ENCODE measurements at places on chromosomes 16 and 17.
A peak's percentile ranks its signal among the peaks of the same experiment; 100 is the strongest.

DNA sequence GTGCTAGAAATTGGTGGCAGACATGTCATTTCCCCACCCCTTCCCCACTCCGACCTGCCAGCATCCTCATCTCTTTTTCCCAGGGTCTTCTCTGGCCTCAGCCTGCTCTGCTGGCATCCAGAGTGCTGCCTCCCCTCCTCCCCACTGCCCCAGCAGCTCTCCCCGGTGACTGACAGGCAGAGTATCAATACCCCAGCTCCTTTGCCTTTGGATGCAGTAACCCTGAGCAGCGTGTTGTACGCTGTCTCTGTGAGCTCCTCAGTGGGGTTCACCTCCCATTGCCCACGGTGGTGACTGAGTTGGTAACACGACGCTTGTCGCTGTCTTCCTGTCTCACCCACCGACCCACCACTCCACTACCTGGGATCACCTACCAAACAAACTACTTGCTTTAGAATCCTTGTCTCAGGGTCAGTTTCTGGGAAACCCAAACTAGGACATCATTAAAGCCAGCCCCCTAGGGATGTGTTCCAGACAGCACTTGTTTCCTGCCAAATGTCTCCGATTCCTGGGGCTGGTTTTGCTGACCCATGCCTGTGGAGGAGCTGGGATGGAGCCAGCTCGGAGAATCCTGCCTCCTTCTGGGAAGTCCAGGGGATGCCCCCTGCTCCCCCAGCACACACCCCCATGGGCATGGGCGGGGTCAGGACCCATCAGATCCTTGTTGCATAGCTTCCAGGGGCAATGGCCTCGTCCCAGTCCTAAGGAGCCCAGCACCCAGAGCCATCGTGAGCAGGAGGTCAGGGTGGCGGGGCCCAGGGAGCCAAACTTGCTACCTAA lies 8.3 kb upstream of the SBK1 start:
- no peak for DNase-seq

DNA sequence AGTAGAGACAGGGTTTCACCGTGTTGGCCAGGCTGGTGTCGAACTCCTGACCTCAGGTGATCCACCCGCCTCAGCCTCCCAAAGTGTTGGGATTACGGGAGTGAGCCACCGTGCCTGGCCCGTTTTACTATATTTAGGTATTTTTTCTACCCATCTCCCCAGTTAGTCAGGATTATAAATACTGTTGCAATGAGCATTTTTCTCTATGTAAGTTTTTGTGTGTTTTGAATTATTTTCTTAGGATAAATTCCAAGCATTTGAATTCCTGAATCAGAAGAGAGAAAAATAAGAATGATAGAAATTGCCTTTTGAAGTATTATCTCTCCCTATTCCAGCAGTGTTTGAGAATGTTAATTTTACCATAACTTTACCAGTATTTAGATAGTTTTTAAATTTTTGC lies 36.6 kb downstream of the KIAA0513 start:
- no peak for DNase-seq

DNA sequence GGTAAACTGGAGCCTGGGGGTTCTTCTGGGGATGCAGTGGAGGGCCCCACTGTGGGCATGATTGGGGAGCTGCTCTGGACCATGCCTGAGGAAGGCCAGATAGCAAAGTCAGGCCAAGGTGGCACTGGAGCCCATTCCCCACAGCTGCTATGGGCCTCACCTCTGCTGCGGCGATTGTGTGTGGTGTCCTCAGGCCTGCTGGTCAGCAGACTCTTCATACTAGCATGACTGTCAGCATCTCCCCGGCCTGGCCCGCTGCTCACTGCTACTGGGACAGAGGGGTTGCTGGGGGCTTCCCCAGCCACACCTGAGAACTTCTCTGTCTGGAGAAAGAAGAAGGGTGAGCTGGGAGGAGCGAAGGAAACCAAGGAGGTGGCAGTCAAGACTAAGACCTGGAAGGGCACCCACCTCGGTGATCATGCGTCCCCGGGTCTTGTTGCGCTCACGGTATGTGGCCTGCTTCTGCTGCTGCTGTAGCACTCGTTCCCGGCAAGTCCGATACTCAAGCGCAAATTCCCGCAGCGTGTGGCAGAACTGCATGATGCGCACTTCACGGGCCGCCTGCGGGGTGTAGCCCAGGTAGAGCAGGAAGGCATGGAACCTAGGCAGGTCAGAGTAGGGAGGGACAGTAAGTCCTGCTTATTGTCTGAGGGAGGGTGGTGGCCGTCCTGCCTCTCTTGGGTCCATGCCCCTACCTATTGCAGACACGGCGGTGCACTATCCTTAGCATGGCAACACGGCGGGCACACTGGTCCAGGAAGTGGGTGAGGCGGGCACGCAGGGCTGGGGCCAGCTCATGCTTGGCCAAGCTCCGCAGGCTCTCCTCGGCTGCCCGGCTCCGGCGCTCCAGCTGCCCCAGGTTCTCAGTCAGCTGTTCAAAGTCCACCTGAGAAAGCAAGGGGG lies 3.2 kb downstream of the TMEM208 start:
- DNase-seq, result no peak

- DNase-seq, result peak; percentile 54
Measured at GRCh38 chr16:67399218-67399733, 6.0 kb upstream of the TPPP3 start.

GRCh38 chr17:67678414-67678813 lies 39.3 kb upstream of the NOL11 start:
- DNase-seq, result no peak

DNA sequence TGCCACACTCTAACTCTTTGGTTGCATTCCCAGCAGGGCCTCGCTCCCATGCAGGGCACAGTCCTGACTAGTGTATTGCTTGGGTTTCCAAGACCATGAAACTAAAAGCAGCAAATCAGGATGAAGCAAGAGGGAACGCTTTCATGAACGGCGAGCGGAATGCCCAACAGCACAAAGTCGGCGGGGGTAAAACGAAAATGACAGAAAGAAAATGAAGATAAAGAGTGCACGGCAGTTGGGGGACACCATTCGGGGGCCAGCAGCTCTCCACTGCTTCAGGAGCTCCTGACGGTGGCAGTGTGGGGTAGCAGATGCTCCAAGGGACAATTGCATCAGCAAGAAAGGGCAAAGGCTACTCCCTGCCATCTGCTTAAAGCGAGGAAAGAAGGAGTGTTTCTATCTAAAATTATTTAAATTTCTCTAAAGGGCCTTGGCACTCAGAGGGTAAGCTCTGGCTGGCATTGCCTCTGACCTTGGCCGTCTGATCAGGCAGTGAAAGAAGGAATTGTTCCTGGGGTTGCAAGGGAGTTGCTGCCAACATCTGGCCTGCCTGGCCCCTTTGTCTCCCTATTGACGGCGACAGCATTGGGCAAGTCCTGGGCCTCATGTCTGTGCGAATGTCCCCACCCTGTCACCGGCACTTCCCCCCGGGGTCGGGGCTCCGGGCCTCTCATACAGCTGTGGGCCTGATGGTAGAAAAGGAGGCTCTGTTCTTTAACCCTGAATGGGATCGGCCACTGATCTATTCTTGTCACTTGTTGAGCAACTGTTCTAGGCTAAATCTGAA lies 138.2 kb downstream of the CMIP start:
- DNase-seq, result no peak

DNA sequence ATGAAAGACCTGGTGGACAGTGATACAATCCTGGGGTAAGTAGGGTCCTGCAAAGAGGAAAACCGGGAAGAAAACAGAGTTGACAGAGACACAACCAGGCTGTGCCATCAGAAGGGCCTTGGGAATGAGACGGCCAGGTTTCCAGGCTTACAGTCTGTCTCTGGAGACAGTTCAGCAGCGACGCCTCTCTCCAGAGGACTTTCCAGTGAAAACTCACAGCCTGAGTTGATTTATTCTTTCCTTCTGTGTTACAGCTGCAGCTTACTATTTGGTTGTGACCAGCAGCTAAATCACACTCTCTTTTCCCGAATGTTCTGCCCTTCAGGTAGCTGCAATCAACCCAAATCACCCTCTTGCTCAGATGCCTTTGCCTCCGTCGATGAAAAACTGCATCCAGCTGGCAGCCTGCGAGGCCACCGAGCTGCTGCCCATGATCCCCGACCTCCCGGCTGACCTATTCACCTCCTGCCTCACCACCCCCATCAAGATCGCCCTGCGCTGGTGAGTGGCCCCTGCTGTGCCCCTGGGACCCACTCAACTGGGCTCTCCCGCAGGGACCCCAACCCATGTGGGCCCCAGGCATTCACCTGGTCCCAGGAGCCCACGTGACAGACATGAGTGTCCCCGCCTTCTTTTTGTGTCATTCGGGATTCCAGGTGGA lies 209.2 kb downstream of the RPTOR start:
- DNase-seq, result no peak

DNA sequence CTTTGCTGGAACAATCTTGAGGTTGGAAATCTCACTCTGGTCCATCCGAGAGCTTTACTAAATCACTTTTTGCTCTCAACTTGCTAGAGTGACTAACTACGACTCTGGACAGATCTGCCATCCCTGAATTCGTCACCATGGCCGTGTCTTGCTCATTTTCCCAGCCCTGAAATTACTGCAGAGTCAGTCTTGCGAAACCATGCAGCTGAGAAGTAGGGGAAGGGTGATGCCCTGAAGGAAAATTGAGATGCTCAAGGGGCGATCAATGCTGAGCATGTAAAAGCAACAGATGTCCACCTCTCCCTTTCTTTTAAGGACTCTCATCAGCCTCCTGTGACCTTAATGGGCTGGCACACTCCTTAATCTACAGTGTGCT lies 18.8 kb downstream of the PCTP start:
- DNase-seq, result no peak

DNA sequence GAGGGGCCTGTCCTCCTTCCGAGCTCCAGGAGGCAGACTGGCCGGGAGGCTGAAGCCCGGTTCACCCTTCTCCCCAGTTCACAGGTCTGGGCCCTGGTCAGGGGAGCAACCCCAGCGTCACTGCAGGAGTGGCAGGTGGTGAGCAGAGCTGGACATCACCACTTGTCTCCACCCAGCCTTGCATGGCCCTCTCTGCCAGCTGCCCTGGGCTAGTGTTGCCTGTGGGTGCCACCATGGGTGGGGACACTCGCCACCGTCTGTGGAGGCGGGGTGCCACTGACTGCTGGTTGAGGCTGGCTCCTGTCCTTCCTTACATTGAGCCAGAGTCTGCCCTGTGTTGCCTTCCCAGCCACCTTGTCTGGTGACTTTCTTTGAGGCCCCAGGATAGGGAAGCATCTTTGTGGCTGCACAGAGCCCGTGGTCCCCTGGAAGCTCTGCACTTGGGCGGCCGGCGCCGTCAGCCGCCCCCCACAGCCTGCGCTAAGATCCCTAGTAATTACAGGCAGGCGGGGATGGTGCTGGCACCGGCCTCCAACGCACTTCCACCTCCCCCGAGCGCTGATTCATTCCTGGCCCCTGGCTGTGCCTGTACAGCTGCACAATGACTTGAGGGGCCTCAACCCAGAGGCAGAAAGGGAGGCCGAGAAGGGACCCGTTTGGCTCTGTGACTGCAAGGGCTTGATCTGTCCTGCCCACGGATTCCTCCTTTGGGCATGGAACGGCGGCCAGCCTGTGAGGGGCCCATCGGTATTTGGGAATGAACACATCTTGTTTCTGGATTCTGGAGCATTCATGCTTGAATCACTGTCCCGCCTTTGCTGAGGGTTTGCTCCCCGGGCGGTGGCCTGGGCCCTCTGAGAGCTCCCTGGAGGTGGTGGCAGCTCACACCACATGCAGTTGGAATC lies 5.2 kb downstream of the BAIAP2 start:
- DNase-seq, result no peak
